Stimulated activated CD8-positive, alpha-beta memory T cell treated with anti-CD3 and anti-CD28 coated beads, Interleukin-4, amount 100 ng/mL, for 4 hours (primary cell): ENCODE measurements at places on chromosomes 4 and X.

DNA sequence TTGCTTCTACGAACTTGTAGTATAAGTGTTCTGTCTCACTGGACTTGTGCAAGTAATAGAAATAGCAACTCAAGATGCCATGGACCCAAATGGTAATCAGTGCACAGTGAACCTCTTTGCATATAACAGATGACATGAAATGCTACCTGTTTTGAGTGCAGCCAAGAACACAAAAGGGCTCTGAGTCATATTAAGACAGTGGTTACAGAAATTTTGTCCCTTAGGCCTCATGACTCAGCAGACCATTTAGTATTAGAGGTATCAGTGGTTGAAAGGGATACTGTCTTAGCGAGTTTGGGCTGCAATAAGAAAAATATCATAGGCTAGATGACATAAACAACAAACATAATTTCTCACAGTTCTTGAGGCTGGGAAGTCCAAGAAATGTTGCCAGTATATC is 502.9 kb upstream of the PCDH10 start:
- DNase-seq = no peak

DNA sequence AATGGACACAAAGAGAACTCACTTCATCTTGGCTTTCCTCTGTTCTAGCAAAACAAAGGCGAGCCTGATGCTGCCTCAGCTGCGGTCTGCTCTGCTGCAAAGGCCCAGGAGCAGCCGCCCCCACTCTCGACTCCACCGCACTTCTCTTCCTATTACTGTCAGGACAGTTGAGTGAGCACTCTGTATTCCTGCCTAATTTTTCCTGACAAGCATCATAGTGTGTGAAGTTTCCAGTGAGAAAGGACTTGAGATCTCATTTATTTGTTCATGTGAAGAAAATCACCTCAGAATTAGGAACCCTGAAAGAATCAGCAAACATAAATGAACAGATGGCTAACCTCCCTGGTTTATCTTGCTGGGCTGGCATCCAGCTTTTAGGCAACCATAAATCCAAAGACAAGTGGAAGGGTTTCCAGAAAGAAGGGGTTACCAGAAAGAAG is 15.6 kb downstream of the SCARB2 start:
- DNase-seq = no peak

DNA sequence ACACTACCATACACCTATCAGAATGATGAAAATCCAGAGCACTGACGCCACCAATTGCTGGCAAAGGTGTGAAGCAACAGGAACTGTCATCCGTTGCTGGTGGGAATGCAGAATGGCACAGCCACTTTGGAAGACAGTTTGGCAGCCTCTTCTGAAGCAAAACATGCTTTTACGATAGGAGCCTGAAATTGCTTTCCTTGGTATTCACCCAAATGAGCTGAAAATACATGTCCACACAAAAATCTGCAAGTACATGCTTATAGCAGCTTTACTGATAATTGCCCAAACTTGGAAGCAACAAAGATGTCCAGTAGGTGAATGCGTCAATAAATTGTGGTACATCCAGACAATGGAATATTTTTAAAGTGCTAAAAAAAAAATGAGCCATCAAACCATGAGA is 322.8 kb upstream of the FAT1 start:
- DNase-seq = no peak

DNA sequence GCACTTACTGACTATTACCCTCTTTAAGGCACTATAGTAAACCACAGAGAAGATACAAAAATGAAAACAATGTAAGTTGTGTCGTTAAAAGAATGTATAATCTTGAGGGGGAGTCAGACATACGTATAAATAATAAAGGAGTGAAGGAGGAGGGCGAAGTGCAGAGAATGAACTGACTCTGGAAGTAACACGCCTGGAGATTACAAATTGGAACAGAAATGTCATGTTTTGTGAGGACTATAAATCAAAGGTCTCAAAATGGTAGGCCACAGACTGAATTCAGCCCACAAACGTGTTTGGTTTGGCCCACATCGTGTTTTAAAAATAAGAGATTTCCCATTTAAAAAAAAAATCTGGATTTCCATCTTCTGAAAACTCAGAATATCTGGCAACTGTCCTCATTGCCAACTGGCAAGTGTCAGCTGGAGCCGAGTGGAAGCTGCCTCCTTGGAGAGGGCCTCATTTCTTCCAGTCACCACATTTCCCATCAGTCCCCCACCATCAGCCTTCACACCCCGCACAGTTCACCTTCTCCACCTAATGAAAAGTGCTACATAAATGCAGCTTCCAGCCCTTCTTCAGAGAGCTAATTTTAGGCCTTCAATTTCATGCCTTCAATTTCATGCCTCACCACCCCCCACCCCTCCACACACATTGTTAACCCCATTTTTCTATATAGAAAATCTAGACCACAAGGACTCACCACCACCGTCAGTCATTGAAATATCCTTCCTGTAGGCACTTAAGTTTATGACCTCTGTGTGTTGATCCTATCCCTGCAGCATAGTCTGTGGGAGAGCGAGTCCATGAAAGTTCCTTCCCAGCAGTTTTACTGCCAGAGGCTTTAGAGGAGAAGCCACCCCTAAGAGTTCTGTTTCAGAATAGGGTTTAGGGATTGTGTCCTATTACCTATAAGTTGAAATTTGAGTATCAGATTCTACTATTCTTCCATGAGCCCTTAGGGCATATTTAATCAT is 32.0 kb upstream of the COL25A1 start:
- DNase-seq = no peak

DNA sequence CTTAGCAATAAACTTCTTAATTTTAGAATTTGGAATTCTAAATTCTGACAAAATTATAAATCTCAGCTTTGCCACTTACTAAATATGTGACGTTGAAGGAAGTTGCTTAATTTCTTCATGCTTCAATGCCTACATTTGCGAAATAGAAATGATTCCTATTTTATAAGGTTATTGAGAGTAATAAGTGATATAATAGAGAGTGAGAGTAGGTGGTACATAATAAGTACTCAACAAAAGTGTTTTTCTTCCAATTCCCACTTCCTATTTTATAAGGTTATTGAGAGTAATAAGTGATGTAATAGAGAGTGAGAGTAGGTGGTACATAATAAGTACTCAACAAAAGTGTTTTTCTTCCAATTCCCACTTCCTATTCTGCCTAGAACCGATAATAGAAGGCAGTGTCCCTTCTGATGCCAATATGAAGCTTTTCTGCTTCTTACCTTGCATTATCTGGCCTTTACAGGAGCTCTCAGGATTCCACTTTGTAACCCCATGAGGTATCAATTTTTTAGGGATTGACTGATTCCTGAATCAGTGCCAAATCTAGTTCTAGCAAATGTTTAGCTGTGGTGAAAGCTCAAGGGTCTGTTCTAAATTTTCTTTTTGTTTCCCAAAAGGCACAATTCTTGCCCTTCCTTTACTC is 31.4 kb downstream of the VSIG4 start:
- no peak for DNase-seq
